Cortex of kidney (tissue), 1 donor: ENCODE measurements at places on chromosomes 4 and X.

DNA sequence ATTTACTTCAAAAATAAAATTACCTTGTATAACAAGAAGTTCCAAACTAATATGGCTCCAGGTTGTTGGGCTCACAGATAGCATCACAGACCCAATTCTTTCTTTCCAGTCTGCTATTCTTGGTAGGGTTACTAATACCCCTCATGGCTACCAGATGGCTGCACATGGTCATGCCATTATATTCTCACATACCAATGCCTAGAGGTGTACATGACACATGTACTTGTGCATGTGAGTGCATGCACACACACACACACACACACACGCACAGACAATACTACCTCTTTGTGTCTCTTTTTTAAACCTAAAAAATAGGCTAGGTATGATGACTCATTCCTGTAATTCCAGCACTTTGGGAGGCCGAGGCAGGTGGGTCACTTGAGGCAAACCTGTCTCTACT, 31.1 kb downstream of the FBXO8 start:
- DNase-seq = no peak

- DNase-seq = no peak
Observed at GRCh38 chr4:48585401-48585800, 95.3 kb downstream of the ZAR1 start.

DNA sequence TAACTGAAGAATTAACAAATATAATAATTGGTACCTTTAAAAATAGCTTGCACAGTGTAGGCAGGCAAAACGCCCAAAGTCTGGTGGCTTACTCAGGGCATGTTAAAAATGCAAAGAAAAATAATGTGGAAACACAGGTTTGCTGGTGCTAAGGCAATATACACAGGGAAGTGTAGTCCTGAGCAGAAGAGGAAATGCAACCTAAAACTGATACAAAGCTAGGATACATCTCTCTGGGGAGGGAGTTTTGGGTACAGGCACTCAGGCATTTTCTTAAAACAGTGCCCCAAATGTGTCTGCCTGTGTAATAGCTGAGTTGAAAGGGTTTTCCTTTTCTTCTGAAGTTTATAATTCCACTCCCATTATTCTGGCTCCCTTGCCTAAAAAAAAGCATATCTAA, 47.4 kb downstream of the TMPRSS11E start:
- DNase-seq = no peak

GRCh38 chr4:1152290-1152689, 20.1 kb downstream of the SPON2 start:
- no peak for DNase-seq

- peak; percentile 3 for DNase-seq
Observed at GRCh38 chrX:139194571-139195280, 335.8 kb upstream of the F9 start.
